Activated CD4-positive, alpha-beta T cell treated with anti-CD3 and anti-CD28 coated beads, Interleukin-2, amount 10 ng/mL, durations not matched to agents 24 days and 14 days (primary cell): ENCODE measurements at places on chromosomes 16 and 17.

GRCh38 chr17:55527540-55528118 lies 16.4 kb upstream of the SMIM36 start:
- DNase-seq, result no peak
- no peak overlapping the region for H3K4me3 ChIP-seq
- no peaks in the 10 kb centered on the region for H3K36me3 ChIP-seq
- peaks cover 5% of the 10 kb centered on the region for H3K4me1 ChIP-seq
- peaks cover 20% of the 10 kb centered on the region for H3K27me3 ChIP-seq

GRCh38 chr17:39219647-39220154 lies 6.0 kb downstream of the STAC2 start:
- no peak for DNase-seq
- H3K4me1 ChIP-seq, result no peaks in the 10 kb centered on the region

- no peak overlapping the region for H3K27ac ChIP-seq
- H3K27me3 ChIP-seq, result peaks cover 9% of the 10 kb centered on the region
- no peaks in the 10 kb centered on the region for H3K36me3 ChIP-seq
- no peaks in the 10 kb centered on the region for H3K4me1 ChIP-seq
- DNase-seq, result no peak
- H3K4me3 ChIP-seq, result no peak overlapping the region
Observed at GRCh38 chr16:53558710-53559109, 55.7 kb upstream of the AKTIP start.

DNA sequence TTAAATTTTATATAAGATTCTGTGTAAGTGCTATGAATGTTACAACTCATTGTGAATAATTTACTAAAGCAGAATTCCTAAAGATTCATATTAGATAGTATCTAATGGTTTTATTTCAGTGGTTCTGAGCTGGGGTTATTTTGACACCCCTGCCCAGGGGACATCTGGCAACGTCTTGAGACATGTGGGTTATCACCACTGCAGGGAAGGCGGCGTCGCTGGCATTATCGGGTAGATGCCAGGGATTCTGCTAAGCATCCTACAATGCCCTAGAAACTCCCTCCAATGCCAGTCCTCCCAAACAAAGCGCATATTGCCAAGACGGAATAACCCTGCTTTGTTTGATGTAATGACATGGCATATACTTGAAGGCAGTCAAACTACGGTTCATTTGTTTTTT lies 372.3 kb upstream of the ZFHX3 start:
- no peak for DNase-seq
- H3K4me1 ChIP-seq, result no peaks in the 10 kb centered on the region
- no peak overlapping the region for H3K4me3 ChIP-seq
- H3K36me3 ChIP-seq, result no peaks in the 10 kb centered on the region
- H3K27ac ChIP-seq, result no peak overlapping the region
- H3K27me3 ChIP-seq, result no peaks in the 10 kb centered on the region

- H3K36me3 ChIP-seq, result peaks cover 48% of the 10 kb centered on the region
- peaks cover 37% of the 10 kb centered on the region for H3K4me1 ChIP-seq
- H3K27ac ChIP-seq, result peak overlapping the region; percentile 58
- H3K27me3 ChIP-seq, result no peaks in the 10 kb centered on the region
Observed at GRCh38 chr17:42107597-42108576, 4.6 kb downstream of the DHX58 start.

GRCh38 chr17:82170412-82170961 lies 42.2 kb downstream of the CCDC57 start:
- H3K36me3 ChIP-seq, result peaks cover 31% of the 10 kb centered on the region
- no peak for DNase-seq
- no peaks in the 10 kb centered on the region for H3K27me3 ChIP-seq
- H3K27ac ChIP-seq, result no peak overlapping the region

- peaks cover 21% of the 10 kb centered on the region for H3K36me3 ChIP-seq
- DNase-seq, result no peak
- no peaks in the 10 kb centered on the region for H3K27me3 ChIP-seq
Observed at GRCh38 chr16:23407436-23408127, 45.4 kb downstream of the COG7 start.

GRCh38 chr17:7391307-7391706 lies 3.0 kb downstream of the PLSCR3 start:
- peaks cover 28% of the 10 kb centered on the region for H3K4me1 ChIP-seq
- no peak overlapping the region for H3K4me3 ChIP-seq
- no peak for DNase-seq
- peaks cover 25% of the 10 kb centered on the region for H3K36me3 ChIP-seq
- H3K27ac ChIP-seq, result no peak overlapping the region

- no peak for DNase-seq
- H3K27ac ChIP-seq, result no peak overlapping the region
- H3K4me3 ChIP-seq, result no peak overlapping the region
- no peaks in the 10 kb centered on the region for H3K4me1 ChIP-seq
- H3K27me3 ChIP-seq, result no peaks in the 10 kb centered on the region
- H3K36me3 ChIP-seq, result no peaks in the 10 kb centered on the region
Observed at GRCh38 chr17:62194401-62194800, 129.3 kb upstream of the MED13 start.

DNA sequence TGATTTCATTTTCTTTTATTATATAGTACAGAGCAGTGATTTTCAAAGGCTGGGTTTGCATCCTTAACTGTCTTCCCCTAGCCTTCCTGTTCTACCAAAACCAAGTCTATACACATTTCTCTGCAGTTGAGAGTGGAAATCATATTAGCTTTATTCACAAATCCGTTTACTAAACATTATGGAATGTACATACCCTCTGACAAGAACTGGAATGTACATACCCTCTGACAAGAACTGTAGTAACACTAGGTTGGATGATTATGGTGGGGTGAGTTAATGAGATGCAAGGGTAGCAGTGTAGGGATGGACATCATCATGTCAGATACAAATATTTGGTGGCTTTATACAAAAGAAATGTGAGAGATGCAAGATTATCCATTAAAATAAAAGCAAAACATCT lies 154.8 kb downstream of the CYB561 start:
- no peak for DNase-seq
- no peaks in the 10 kb centered on the region for H3K36me3 ChIP-seq
- H3K4me3 ChIP-seq, result no peak overlapping the region
- H3K27ac ChIP-seq, result no peak overlapping the region
- H3K27me3 ChIP-seq, result no peaks in the 10 kb centered on the region
- no peaks in the 10 kb centered on the region for H3K4me1 ChIP-seq

DNA sequence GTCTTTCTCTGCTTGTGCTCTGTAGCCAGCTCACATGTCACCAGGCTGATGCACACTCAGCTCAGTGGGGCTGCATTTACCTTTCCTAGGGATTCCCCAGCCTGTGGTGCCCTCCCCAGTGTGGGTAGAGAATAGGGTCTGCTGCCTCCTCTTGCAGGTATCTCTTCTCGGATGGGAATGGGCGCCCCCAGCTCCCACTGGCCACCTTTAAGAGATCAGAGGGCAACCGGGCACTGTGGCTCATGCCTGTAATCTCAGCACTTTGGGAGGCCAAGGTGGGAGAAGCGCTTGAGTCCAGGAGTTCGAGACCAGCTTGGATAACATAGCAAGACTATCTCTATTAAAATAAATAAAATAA lies 3.3 kb downstream of the XYLT2 start:
- no peaks in the 10 kb centered on the region for H3K27me3 ChIP-seq
- peaks cover 18% of the 10 kb centered on the region for H3K36me3 ChIP-seq
- no peak overlapping the region for H3K4me3 ChIP-seq
- H3K4me1 ChIP-seq, result peaks cover 41% of the 10 kb centered on the region
- H3K27ac ChIP-seq, result no peak overlapping the region
- no peak for DNase-seq

DNA sequence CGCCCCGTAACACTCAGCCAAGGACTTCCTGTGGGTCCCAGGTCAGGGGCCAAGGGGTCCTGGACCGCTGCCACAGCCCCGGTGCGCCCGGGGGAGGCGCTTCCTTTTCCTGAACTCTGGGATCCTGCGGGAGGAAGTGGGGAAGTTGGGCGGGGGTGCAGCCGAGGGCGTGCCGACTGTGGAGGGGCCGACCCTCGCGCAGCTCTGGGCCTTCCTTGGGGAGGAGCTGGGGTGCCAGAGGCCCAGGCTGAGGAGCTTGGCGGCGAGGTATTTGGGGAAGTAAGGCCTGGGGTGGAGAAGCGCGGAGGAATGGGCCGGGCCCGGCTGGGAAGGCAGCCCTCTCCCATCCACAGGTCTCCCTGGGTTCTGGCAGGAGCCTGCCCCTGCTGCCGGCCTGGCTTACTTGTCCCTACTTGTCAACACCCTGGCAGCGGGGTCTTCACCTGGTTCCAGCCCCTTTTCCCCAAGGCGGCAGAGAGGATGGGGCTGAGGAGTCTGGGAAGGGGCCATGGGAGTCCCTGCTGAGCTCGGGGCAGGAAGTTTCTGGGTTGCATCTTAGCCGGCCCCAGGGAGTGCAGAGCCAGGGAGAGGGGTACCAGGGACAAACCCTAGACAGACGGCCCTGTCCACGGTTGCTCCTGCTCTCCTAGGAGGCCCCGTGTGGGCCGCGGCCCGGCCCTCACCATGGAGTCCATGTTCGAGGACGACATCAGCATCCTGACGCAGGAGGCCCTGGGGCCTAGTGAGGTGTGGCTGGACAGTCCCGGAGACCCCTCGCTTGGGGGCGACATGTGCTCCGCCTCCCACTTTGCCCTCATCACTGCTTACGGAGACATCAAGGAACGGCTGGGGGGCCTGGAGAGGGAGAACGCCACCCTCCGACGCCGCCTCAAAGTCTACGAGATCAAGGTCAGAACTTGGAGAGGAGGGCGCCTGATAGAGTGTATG lies 1.7 kb downstream of the TBKBP1 start:
- H3K4me3 ChIP-seq, result peak overlapping the region; percentile 83

DNA sequence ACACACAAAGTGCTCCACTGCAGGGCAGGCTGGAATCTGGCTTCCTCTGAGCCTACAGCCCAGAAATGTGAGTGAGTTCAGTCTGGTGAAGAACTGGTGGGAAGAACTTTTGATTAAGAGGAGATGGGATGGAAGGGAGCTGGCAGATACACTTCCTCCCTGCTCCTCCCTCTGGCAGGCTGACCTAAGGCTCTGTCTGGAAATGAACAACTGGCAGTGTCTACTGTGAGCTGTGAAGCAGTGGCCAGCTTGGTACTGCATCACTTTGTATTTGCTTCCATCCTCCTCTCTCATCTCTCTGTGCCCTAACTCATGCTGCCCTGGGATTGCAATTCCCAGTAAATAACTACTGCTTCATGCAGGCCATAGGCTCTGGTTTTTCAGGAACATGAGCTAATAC lies 45.6 kb downstream of the MAF start:
- no peak overlapping the region for H3K27ac ChIP-seq
- H3K4me1 ChIP-seq, result no peaks in the 10 kb centered on the region
- DNase-seq, result no peak
- no peak overlapping the region for H3K4me3 ChIP-seq

GRCh38 chr17:45848868-45849535 lies 4.3 kb downstream of the SPPL2C start:
- H3K27me3 ChIP-seq, result peaks cover 11% of the 10 kb centered on the region
- no peak overlapping the region for H3K4me3 ChIP-seq
- H3K36me3 ChIP-seq, result no peaks in the 10 kb centered on the region
- no peak overlapping the region for H3K27ac ChIP-seq

- H3K27ac ChIP-seq, result no peak overlapping the region
- DNase-seq, result no peak
- H3K27me3 ChIP-seq, result no peaks in the 10 kb centered on the region
- H3K36me3 ChIP-seq, result no peaks in the 10 kb centered on the region
- H3K4me3 ChIP-seq, result no peak overlapping the region
- H3K4me1 ChIP-seq, result peaks cover 2% of the 10 kb centered on the region
Observed at GRCh38 chr16:11395949-11396240, 50.6 kb downstream of the RMI2 start.

DNA sequence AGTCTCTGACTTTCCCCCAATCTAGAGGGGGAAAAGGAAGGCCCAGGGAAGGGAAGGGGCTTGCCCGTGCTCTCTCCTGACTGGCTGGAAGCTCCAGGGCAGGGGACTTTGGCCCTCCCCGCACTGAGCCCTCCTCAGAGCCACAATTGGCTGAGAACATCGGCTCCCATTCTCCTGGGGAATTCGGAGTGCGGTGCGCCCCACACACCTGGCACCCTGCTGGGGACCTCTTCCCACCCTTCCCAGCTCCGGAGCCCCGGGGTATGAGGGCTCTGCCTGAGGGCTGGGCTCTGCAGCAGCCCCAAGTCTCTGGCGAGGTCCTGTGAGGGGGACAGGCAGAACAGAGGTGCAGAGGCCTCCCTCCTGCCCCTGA lies 36.0 kb downstream of the PIMREG start:
- H3K27me3 ChIP-seq, result no peaks in the 10 kb centered on the region
- no peak for DNase-seq
- H3K4me1 ChIP-seq, result no peaks in the 10 kb centered on the region
- no peak overlapping the region for H3K27ac ChIP-seq

DNA sequence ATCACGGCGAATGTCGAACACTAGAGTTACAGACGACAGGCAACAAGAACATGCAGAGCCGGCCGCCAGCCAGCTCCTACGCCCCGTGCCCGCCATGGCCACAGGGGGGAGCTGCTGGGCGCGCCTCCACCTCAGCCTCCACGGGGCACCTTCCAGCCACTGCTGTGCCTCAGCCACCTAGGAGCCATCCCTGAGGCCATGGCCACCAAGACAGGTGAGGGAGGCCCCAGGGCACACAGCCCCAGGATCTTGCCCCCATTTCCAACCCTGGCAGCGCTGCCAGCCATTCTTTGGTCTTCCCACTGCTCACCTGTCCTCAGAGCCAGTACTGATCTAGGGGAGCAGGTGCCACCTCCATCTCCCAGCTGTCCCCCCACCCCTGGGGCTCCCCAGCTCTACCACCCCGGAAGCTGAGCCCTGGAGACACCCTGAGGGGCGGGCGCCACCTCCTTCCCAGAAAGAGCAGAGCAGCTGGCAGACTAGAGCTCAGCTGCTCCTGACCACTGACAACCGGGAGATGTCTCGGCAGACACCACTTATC lies 11.8 kb downstream of the GNPTG start:
- peak; percentile 92 for DNase-seq
- peaks cover 2% of the 10 kb centered on the region for H3K4me1 ChIP-seq
- H3K27me3 ChIP-seq, result no peaks in the 10 kb centered on the region
- no peak overlapping the region for H3K4me3 ChIP-seq
- H3K27ac ChIP-seq, result no peak overlapping the region

DNA sequence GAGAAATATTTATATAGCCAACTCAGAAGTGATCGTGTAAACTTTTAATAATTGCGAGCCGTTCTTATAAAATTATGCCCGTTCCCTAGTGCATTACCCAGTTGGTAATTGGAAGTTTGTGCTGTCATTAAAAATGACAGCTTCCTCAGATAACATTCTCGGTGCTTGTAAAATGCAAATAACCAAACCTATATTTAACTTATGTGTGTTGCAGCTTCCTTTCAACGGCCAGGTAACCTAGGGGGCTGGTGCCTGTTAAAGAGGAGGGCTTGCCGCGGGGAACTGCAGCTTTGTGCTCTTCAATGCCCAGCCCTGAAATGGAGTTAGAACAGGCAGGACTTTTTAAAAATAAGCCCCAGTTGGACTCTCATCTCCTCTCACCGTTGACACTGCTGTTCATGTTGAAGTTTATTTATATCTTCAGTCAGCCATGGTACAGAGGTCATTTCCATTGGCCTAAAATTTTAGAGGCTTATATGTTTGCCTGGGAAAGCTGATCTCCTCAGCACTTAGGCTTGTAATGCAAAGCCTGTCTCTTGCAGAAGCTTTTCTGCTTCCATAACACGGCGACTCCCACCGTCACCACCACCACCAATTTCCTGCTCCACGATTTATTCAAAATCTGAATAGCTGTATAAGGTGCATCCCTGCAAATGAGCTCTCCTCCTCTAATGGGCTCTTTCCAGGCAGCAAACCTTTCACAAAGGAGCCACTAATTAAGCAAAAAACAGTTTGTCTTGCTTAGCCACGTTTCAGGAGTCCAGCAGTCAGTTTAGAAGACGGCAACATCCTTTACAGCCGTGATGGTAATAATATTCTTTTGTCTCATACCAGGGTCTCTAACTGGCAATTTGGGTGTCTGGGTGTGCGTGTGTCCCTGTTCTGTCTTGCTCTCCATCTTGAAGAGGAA lies 74.7 kb downstream of the RPA1 start:
- H3K36me3 ChIP-seq, result peaks cover 2% of the 10 kb centered on the region
- H3K4me3 ChIP-seq, result no peak overlapping the region
- peaks cover 52% of the 10 kb centered on the region for H3K27me3 ChIP-seq
- H3K4me1 ChIP-seq, result peaks cover 8% of the 10 kb centered on the region
- H3K27ac ChIP-seq, result no peak overlapping the region
- no peak for DNase-seq
